GM03348 (cell line): ENCODE measurements at places on chromosomes 4 and X.

DNA sequence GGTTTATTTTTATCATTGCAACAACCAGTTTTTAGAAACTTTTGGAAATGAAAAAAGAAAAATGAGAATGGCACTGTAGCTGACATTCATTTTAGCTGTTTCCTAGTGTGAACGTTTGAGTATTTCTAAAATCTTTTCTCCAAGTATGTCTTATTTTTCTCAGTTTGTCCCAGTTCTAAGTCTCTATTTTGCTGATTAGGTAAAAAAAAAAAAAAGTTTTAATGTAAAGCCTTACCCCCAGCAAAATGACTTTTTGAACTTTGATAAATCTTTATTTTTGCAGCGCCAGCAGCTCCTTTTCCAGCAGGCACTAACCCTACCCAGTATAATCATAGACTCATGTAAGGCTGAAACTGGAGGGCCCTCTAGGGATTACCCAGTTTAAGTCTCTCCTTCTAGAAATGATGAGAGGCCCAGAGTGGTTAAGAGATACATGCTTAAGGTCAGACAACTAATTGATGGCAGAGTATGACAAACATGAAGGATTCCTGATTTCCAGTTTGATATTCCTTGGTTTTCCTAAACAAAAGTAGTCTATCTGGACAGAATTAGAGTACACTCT, 84.3 kb upstream of the SLC4A4 start:
- no peak for DNase-seq

- no peak for DNase-seq
Observed at GRCh38 chr4:133943081-133943480, 258.5 kb downstream of the PABPC4L start.

- peak; percentile 37 for DNase-seq
Observed at GRCh38 chr4:33924239-33924638, 2320.1 kb downstream of the ARAP2 start.

DNA sequence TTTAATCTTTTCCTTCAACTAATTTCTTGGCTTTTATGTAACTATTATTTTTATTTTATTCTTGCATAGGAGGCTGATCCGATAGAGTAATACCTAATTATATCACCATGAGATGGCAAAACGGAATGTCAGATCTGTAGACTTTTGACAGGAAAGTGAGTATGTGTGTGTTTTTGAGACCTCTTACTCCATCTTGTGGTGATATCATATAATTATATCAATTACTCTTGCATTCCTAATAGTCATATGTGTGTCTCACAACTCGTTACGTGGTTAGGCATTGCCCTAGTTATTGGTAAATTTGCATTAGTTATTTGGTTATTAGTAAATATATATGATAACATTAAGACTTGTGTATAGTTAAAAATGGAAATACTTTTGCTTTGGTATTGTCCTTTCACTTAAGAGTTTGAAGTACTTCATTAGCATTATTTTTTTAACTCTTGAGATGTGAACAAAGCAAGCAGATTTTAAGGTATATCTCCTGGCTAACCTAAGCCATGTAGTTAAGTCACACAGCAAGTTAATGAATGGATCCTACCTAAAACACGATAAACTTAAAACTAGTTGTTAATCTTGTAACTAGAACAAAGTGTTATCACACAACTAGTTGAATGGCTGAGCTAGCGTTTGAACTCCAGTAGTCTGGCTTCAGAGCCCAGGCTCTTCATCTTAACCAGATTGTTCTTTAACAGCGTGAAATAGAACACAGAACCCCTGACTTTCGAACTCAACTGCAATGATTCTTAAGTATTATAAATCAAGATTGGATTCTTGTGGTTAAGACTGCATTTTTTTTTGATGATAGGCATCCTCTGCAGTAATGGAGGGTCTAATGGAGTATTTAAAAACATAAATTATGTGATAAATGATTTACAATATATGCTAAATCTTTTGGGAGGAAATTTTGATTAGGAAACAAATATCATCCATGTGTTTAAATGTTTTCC, 67.1 kb downstream of the PGRMC2 start:
- peak; percentile 68 for DNase-seq

DNA sequence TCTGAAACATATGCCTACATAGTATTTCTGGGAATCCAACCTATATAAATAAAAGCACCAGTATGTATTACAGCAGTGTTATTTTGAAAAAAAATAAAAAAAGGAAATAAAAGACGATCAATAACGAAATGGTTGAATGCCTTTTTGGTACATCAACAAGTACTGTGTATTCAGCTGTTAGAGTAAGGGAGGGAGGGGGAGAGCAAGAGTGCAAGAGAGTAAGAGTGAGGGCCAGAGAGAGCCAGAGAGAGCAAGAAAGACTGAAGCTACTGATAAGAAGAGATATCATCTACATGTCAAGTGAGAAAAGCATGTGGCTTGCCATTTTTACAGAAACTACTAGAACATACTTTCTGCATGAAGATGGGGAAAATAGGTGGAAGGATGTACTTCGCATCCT, 1.8 kb downstream of the SPIN4 start:
- DNase-seq, result no peak

DNA sequence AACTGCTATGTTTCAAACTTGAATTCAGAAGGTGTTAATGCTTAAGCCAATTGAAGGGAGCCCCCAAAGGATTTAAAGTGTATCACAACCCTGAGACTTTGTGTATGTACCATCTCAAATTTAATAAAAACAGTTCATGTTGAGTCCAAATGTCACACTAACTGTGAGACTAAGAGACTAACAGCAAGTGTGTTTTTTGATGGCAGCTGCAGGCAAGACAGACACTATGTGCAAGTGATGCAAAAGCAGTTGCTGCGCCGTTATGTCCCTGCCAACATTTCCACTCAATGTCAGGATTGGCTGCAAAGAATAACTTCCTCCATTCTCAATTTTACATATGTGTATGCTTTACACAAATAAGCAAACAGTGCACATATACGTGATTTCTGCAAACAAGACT, 594.6 kb downstream of the IL15 start:
- no peak for DNase-seq

DNA sequence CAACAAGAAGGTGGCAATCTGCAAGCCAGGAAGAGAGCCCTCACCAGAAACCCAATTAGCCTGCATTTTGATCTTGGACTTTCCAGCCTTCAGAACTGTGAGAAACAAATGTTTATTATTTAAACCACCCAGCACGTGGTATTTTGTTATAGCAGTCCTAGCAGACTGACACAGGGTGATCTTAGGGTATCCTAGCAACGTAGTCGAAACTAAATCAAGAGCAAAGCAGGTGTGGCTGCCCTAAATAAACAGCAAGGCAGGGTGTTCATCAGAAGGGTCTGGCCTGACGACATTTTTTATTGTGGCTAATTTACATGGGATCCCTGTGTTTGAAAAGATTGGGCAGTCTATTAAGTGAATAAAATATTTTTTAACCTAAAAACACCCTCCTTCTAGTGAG, 198.8 kb downstream of the VEGFC start:
- no peak for DNase-seq

DNA sequence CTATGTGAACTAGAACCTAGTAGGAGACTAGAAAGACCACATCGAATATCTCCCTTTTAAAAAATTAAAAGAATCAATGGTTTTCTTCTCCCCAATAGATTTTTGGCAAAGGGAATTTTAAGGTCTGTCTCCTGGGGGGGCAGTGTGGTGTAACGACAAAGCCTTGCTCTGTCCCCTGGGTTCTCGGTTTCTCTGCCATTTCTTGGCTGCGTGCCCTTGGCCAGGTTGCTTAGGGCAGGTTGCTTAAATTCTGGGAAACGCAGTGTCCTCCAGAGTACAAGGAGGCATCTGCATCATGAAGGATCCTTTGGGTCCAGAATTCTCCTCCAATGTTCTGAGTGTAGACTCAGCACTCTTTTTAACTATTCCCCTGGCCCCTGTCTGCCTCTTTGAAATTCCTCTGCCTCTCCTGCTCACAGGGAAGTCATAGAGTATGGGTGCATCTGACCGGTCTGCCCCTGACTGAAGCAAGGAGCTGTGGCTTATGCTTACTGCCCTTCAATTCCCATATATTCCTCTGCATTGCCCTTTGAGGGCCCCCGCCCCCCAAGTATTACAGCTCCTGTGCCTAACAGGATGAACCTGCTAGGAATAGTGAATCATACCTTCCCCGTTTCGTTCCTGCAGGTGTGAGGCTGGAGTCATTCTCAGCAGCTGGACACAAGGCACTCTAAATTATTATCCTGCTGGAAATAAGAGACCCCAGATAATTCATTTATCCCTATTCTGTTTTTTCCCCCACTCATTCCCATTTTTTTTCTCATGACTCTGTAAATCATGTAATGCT, 2.2 kb downstream of the KIT start:
- DNase-seq, result no peak

DNA sequence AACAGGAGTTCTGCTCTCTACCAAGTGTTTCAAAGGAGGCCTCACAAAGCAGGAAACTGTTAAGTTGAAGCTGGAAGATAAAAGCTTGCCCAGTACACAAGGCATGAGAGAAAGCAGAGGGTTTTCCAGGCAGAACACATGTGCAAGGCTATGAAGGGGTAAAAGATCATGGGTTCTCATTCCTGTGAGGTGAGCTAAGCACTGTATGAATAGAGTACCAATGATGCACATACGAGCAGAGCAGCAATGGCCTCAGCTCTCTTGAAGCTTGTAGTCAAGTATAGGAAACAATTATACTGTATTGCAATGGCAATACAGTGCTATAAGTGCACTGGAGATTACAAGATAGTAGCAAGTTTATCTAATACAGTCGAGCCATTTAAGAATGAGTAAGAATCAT, 18.0 kb downstream of the TTC29 start:
- no peak for DNase-seq

DNA sequence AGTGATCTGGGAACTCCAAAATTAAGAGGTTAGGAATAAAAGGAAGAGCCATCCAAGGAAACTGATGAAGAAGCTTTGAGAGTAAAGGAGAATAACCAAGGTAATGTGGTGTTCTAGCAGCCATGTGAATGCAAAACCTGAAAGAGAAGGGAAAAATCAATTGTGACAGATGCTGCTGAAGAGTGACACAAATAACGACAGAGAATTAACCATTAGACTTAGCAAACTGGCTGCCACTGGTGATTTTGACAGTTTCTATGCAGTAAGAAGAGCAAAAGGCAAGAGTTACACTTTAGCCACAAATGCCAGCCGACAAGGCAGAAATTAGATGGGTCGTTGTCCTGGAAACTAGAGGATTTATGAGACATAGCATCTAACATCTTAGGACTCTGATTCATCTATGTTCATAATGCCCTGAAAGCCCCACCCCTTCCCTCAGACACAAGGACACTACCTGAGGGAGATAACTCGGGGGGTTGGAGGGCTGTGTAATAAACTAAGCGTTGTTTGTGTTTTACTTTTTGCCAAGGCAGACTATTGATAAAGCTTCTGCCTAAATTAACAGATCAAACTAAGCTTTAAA, 13.0 kb upstream of the TMEM144 start:
- DNase-seq, result no peak

DNA sequence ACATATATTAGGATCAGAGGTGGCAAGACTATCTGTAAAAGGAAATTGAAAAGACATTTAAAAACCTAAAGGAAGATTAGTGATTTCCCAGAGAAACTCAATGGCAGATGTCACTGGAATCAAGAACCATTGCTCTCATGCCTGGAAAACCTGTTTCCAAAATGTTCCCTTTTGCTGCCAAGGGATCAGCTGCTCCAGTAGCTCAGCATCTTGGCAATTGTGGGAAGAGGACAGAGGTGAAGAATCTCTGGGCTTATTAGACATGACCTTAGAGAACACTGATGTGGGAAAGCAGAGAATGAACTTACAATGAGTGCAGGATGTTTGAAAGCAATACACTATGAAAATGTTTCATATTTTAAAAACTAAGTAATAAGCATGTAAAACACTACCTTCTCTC, 98.3 kb downstream of the SHROOM3 start:
- no peak for DNase-seq

DNA sequence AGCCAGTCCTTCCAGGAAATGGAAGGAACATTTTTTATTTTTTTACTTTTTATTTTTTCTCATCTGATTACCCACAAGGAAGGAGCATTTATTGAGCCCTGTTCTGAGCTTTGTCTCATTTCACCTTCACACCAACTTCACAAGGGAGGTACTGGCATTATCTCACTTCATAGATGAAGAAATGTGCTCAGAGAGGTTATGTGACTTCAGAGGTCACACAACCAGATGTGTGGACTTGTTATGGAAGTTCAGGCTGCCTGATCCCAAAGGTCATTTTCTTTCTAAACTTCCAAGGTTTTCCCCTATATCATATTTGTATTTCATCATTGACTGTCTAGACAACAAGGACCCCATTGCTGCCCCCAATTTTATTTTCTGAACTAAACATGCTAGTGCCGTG, 160.3 kb downstream of the DCLK2 start:
- no peak for DNase-seq

DNA sequence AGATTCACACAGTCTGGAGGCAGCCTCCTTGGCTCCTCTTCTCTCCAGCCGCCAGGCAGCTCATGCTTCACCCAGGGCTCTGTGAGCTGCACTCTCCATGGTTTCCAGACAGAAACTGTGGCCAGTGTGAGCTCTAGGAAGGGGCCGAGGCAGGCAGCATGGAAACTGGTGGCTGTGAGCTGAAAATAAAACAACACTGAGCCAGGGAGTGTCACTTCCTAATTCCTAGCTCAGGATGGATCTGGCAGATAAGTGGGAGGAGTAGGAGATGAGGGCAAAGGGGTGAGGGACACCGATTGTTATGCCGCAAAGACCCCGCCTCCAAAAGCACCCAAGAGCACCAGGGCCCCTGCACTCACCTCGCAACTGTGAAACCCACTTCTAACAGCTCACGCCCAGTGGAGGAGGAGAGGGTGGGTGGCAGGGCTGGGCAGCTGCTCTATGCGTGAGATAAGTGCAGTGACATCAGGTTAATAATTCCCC, 69.8 kb downstream of the FHDC1 start:
- peak; percentile 23 for DNase-seq

- peak; percentile 53 for DNase-seq
Observed at GRCh38 chr4:110508827-110509710, 33.1 kb downstream of the ENPEP start.

- no peak for DNase-seq
Observed at GRCh38 chr4:185246453-185246852, 37.1 kb downstream of the SNX25 start.

GRCh38 chrX:42934020-42934726, 156.2 kb upstream of the PPP1R2C start:
- DNase-seq, result no peak

DNA sequence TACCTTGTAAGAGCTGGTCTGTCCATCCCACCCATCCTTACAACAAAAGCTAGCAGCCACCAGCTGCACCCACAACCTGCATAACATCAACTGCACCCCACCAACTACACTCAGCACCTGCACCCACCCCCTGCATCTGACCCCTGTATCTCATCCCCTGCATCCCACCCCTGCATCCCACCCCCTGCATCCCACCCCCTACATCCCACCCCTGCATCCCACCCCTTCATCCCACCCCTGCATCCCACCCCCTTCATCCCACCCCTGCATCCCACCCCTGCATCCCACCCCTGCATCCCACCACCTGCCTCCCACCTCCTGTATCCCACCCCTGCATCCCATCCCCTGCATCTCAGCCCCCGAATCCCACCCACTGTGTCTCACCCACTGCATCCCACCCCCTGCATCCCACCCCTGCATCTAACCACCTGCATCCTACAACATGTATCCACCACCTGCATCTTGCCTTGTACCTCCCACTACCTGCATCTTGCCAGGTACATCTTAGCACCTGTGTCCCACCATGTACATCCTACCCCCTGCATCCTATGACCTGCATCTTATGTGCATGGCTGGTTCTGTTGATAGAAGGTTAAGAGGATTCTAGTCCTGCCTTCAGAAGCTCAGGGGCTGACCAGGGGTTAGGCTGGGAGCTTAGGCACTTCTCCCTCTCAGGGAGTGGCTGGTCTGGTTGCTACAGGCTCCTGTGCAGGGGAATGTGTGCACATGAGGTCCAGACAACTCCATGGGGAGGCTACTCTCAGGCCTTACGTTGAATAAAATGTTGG, 9.4 kb downstream of the TMEM271 start:
- peak; percentile 65 for DNase-seq

- no peak for DNase-seq
Observed at GRCh38 chrX:153441981-153442380, 3.9 kb downstream of the TREX2 start.
